Activated CD8-positive, alpha-beta memory T cell treated with anti-CD3 and anti-CD28 coated beads, Interleukin-2, amount 10 ng/mL, durations not matched to agents 7 days and 5 days (primary cell): ENCODE measurements at places on chromosomes 11 and 22.

DNA sequence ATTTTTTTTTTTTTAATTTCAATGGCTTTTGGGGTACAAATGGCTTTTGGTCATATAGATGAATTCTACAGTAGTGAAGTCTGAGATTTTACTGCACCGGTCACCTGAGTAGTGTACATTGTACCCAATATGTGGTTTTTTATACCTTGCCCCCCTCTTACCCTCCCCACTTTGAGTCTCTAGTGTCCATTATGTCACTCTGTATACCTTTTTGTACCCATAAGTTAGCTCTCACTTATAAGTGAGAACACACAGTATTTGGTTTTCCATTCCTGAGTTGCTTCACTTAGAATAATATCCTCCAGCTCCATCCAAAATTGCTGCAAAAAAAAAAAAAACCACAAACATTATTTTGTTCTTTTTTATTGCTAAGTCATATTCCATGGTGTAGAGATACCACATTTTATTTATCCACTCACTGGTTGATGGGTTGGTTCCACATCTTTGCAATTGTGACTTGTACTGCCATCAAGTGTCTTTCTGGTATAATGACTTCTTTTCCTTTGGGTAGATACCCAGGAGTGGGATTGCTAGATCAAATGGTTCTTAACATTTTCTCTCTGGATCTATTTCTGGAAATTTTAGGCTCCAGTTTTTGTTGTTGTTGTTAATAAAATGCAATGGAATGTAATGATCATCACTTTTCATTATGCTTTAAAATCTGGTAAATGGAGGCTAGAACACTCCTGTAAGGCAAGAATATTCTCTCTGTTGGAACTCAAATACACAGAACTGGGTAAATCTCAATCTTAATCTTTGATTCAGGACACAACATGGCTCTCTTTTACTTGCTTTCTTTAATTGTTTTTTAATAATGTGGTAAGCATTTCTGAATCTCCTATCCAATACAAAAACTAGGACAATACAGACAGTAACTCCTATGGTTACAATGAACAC, 10.3 kb downstream of the NEAT1 start:
- H3K27ac ChIP-seq, result peak overlapping the region; percentile 71
- peak; percentile 32 for DNase-seq

- no peak for DNase-seq
- H3K27ac ChIP-seq, result no peak overlapping the region
- H3K4me1 ChIP-seq, result no peaks in the 10 kb centered on the region
- no peaks in the 10 kb centered on the region for H3K36me3 ChIP-seq
- no peak overlapping the region for H3K4me3 ChIP-seq
Observed at GRCh38 chr22:44895296-44896055, 114.3 kb downstream of the PHF21B start.

DNA sequence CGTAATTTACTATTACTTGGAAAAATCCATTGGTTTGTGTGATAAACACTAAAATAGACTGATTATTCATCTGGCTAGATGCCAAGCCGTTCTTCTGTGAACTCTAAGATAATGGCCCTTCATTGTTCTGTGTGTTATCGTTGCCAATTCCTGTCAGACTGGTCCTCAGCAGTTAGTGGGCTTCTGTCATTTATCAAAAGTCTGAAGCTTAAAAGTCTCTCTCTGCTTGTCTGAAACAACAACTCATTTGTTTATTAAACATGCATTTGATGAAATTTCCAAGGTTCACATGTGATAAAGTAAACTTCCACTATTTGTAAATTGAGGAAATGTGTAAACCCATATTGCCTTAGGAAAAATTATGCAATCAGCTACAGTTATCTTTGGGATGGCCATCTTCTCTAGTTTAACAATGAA, 21.1 kb upstream of the RDX start:
- no peak for DNase-seq
- no peaks in the 10 kb centered on the region for H3K4me1 ChIP-seq

DNA sequence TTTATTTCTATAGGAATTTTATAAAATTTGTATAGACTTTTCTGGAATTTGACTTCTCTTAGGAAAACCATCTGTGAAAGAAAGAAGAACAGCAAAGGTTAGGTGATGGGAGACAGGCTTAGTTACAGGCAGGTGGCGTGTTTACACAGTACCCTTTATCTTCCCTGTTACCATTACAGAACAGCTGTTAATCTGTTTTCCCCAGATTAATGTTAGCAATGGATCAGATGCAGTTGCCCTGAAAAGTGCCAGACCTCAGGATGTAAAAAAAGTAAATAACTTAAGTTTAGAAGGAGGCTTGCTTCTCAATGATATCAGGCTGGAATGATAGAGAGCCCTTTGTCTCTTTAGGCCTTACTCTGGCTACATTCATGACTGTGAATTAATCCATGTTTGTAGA, 1186.5 kb upstream of the TENM4 start:
- no peak overlapping the region for H3K27ac ChIP-seq
- no peaks in the 10 kb centered on the region for H3K4me1 ChIP-seq
- no peaks in the 10 kb centered on the region for H3K27me3 ChIP-seq
- DNase-seq, result no peak
